ENCODE measurements at places on chromosomes 1 and 21. TPM values are rescaled to one million over a fixed set of nuclear protein-coding genes. Genes with fewer than 3 reads are reported as not detected.

The FAM72D gene
- total RNA-seq = not detected

The LCE3D gene
- not detected for total RNA-seq

The ACTN2 gene
- total RNA-seq = 10.5 TPM

The SHE gene
- 107 TPM for total RNA-seq

The OR2T6 gene
- total RNA-seq = not detected

The NHLH1 gene
- total RNA-seq = not detected

DNA sequence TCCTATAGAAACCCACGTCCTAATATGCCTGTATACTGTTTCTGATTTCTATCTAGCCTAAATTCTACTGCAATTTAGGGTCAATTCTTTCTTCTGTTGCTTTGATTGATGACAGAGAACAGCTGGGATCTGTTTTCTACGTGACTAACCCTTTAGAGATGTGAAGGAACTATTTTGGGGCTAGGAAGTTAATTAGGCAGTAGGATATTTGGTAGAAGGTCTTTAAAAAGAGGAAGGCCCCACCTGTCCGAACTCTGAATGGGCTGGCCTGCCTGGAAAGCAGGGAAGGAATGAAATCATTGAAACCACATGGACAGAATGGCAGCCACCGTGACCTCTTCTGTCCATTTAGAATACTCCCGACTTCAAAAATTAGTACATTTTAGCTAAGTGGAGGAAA is 21.0 kb downstream of the EIF2D start:
- DNase-seq = no peak

DNA sequence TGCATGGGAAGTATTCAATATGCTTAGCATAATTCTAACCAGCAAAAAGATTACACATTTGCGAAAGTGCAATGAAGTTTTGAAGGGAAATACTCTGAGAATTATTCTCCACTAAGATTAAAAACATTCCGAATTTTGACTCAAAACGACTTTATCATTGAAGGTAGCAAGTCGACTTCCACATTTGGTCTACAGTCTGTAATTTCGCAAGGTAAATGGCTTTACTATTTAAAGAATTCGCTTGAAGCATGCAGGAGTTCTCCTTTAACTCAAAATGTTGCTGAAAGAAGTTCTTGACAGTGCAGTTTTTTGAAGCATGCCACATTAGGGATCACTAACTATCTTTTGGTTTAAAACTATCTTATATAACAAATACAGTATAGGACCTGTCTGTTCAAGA is 161.0 kb upstream of the HP1BP3 start:
- no peak for DNase-seq

- no peak for DNase-seq
Observed at GRCh38 chr1:219710529-219711194, 97.8 kb upstream of the ZC3H11B start.

DNA sequence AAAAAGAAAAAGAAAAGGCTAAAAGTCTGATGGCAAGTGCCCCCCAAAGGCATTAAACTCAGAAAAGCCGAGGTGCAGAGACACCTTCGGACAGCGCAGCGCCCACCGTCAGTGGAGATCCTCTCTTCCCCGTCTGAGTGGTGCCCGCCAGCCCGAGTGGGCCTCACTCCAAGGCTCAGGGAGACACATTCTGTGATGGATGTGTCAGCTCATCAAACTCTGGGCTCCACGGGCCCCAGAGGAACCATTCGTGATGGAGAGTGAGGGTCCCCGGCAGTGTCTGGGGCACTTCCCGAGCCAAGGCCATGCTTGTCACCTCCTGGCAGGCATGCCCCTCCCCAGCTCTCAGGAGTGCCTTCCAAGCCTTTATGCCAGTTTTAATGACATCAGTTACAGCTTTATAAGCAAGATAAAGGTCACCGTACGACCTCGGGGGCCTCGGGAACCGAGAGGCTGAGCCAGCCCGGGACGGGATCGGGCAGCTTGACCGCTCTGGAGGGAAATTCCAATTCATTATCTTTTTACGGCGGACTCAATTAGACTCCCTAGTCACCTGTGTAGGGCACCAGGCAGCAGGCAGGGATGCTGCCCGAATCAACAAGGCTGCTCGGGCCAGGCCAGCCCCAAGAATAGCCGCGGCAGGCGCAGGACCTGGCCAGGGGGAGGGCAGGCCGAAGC is 49.5 kb downstream of the MORN1 start:
- no peak for DNase-seq

DNA sequence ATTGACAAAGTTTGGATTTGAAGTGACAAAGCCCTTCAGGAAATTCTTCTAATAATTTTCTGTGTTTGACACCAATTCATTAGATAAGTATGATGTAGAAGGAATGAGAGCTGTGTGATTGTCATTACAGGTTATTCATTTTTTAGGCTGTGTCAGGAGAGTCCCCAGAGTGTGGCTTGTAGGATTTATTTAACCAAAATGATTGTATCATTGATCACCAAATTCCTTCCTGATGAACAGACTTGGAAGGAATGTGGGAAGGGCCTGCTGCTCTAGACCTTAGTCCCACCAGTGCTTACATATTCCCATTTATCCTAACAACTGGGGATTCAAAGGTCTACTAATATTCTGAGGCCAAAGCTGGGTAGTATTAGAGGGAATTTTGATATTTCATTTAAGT is 383.3 kb upstream of the KAZN start:
- no peak for DNase-seq

- no peak for DNase-seq
Observed at GRCh38 chr1:14910984-14911721, 242.4 kb upstream of the TMEM51 start.

DNA sequence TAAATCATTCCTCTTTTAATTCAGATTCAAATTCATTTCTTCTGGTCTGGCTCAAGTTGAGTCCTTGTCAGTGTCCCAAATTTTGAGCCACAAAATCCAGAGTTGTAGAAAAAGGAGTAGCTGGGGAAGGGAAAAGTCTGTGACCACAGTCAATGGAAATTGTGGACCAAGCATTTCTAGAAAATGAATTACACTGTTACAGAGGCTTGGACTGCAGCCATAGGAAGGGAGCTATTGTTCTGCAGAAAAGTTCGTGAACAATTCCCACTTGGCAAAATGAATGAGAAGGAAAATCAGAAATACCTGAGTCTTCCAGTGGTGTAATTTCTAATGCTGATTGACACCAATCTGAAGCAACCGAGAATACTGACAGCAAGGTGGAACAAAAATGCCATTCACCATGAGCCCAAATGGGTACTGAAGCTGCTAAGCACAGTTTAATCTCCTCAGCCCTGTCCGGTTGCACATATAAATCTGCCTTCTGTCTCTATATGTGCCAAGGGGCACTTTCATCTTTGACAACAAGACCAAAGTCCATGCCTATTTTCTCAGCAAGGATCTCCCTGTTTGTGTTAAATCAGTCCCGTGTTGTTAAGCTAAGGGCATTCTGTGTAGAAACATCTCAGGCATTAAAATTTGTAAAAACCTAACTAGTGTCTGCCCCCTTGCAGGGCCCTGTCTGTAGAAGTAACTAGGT is 51.3 kb downstream of the TEX35 start:
- DNase-seq = no peak

GRCh38 chr1:42463921-42464320 is 835 bp downstream of the CCDC30 start:
- no peak for DNase-seq

DNA sequence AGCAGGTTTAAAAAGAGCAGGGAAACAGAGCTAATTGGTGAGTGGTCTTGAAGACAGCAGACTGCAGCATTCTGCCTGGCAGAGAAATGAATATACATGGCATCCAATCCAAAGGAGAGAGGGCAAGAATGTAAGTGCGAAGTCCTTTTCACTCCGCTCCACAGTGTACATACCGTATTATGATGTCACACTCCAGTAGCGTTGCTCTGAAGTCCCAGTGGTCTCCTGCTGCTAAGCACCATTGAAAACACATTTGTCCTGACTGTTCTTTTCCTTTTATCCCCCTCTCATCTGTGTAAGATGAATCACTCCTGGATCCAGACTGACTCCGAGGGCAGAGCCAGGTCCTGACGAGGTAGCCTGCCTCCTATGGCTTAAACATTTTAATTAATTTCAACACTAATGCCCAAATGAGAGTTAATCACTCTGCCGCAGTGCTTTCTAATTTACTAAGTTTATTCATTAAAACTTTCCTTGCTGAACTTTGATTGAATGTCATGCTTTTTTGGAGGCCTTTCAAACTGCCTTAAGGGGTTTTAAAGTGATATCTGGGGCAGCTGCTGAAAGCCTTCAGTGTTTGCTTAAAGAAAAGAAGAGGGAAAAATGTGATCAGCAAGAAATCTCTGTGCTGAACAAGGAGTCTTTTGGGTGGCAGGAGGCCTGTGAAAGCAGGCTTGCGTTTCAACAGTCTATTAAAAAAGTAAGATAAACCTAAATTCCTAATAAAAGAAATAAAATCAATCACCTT is 227.2 kb downstream of the ATG4C start:
- no peak for DNase-seq

GRCh38 chr21:42316891-42317290 is 1.7 kb upstream of the TFF3 start:
- no peak for DNase-seq

GRCh38 chr1:101065575-101065974 is 40.0 kb upstream of the DPH5 start:
- DNase-seq = no peak

DNA sequence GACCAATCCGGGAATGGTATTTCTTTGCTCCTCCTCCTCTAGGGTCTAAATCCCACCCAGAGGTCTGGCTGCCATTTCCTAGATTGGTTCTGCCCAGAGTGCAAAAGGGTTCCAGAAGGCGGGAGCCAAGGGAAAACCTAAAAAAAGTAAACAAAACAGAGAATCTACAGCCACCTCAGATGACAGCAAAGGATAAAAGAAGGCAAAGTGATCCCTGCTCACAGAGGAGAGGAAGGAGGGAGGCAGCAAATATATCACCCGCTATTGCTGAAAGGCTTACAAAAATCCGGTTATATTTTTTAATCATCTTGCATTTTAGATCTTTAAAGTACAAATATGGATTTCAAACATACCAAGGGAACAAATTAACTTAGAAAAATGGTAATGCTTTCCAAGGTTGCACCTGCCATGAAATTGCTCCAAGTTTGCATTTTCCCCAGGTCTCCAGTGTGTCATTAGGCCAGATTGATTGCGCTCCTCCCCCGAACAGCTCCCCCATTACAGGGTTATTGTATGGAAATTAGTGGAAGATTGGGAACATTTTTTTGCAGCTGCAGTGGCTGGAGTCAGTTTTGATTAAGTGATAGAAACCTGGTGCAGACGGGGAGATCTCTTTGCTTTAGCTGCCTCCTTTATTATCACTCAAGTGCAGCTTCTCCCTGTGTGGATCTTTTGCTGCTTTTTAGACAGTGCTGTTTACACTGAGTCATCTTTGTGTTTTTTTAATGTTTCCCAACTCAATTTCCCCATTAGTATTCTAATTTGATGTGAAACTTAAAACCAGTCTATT is 280.5 kb upstream of the CAMK1G start:
- no peak for DNase-seq

GRCh38 chr1:40310983-40311642 is 6.0 kb downstream of the COL9A2 start:
- DNase-seq = no peak

DNA sequence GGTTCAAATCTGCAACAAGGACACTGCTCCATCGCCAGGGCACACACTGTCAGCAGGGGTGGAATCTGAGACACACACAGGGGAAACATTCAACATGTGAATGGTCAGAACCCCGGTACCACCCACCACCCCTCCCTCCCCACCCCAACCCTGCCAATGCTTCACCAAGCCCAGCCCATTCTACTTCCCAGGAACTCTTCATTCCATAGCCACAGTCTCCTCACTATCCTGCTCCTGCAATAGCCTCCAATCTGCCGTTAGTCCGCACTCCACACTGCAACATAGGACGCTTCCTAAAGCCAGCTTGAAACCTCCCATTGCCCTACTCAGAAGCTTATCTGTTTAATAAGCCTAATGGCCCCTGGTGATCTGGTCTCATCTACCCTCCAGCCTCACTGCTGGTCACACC is 7.5 kb upstream of the RAB3B start:
- no peak for DNase-seq

Data from ascending aorta (tissue), 2 donors.